ENCODE measurements at places on chromosomes 4 and X. TPM values are rescaled to one million over a fixed set of nuclear protein-coding genes. Genes with fewer than 3 reads are reported as not detected.

- DNase-seq: no peak
Measured at GRCh38 chr4:127843704-127844600, 36.7 kb upstream of the PLK4 start.

- DNase-seq: no peak
Measured at GRCh38 chr4:153058671-153059060, 122.5 kb downstream of the FHDC1 start.

- peak; percentile 52 for DNase-seq
Measured at GRCh38 chrX:24395775-24396174, 35.3 kb downstream of the SUPT20HL1 start.

DNA sequence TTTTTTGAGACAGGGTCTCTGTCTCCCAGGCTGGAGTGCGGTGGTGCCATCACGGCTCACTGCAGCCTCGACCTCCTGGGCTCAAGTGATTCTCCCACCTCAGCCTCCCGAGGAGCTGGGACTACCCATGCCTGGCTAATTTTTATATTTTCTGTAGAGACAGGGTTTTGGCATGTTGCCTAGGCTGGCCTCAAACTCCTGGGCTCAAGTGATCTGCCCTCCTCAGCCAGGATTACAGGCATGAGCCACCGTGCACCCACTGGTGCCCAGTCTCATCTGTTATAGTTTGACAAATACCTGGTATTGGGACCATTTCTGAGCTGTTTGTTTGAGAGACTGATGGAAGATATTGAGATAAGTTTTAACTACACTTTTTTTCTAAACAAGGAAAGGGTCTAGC is 57.5 kb upstream of the SMIM10 start:
- DNase-seq: no peak

DNA sequence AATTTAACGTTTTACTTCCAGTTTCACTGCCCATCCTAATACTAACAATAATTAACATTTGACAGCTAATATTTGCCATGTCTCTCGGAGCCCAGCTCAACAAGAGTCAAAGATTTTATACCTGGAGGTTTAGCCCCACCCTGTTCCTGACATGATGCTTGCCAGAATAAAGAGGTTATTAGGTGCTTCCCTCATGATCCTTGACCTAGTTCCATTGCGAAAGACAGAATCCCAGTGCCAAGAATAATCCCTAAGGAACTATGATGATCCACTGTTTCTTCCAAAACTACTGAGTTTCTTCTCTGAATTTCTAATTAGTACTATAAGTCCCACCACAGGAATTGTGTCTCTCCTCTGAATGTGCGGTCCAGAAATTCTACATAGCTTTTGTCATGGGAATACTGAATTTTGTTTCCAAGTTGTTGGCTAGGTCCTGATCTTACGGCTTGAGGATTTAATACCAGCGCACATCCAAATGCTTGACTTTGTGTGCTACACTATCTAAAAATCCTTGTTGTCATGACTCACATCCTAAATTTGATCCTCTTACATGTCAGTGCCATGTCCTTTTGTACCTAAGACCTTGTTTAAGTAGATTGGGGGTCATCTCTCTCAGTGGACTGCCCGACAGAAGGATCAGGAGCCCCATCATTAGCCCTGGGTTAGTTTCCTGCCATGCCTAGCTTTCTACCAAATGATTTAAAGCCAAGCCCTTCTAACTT is 23.1 kb downstream of the ANTXR2 start:
- no peak for DNase-seq

Gene ATP8A1
- 24.4 TPM for total RNA-seq

Gene IL1RAPL1
- not detected for total RNA-seq

Gene HTR2C
- total RNA-seq: not detected

Gene GNL3L
- total RNA-seq: 92.8 TPM

Gene NDP
- not detected for total RNA-seq
